ENCODE measurements at places on chromosomes 16 and 17.

DNA sequence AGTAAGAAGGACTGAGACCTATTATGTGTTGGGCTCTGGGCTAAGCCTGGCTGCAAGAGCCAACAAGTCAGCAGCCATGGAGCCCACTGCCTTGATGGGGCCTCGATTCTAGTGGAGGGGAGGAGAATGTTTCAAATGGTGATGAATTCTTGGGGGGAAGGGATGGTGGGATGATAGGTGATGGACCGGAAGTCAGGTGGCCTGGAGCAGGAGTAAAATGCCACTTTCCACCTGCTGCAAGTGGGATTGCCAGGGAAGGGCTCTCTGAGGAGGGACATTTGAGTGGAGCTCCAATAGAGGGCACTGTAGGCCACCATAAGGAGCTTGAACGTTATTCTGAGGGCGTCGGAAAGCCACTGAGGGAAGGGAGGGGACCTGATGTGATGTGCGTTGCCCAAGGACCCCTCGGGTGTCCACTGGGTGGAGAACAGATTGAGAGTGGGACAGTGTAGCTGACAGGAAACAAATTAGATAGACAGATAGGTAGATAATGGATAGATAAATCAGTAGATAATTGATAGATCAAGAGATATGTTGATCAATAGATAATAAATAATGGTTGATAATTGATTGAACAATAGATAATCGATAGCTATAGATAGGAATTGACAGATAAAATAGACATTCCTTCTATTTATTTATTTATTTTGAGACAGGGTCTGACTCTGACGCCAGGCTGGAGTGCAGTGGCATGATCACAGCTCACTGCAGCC, 18.2 kb upstream of the NXPH3 start:
- DNase-seq, result peak; percentile 77

DNA sequence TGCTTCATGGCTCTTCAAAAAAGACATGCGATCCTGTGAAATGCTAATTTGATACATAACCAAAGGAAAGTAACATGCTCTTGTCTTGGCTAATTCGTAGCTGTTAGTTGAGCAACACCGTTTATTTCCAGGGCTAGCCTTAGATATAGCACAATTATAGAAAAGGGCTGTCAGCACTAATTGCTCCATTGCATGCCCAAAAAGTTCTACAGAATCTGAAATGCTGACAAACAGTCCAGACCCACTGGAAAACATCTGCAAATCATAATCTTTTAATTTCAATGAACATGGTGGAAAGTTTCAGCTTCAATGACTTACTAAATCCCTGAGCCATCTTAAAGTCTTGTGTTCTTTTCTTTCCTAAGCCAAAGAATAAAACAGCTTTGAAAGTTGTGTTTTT, 42.9 kb upstream of the NUDT7 start:
- DNase-seq, result no peak

DNA sequence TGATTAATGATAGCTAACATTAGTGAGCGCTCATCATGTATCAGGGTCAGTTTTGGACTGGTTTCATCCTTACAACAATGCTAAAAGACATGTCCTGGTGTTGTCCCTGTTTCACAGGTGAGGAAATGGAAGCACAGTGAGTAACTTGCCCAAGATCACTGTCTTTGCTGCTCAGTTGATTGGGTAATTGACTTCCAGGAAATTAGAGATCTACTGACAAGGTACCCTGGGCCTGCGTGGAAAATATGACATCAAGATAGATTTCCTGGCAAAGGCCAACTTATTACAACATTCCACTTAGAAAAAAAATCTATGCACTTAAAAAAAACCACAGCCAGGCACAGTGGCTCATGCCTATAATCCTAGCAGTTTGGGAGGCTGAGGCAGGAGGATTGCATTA, 96.3 kb downstream of the CYLD start:
- DNase-seq, result no peak

GRCh38 chr17:74852237-74853047, 7.2 kb downstream of the GRIN2C start:
- DNase-seq, result peak; percentile 19

- DNase-seq, result no peak
These were observed 29.4 kb downstream of the CCR7 start for GRCh38 chr17:40535924-40536294.

GRCh38 chr16:89599451-89599858, 14.0 kb upstream of the DPEP1 start:
- no peak for DNase-seq

GRCh38 chr17:42311240-42312034, 23.1 kb downstream of the STAT5A start:
- peak; percentile 41 for DNase-seq

DNA sequence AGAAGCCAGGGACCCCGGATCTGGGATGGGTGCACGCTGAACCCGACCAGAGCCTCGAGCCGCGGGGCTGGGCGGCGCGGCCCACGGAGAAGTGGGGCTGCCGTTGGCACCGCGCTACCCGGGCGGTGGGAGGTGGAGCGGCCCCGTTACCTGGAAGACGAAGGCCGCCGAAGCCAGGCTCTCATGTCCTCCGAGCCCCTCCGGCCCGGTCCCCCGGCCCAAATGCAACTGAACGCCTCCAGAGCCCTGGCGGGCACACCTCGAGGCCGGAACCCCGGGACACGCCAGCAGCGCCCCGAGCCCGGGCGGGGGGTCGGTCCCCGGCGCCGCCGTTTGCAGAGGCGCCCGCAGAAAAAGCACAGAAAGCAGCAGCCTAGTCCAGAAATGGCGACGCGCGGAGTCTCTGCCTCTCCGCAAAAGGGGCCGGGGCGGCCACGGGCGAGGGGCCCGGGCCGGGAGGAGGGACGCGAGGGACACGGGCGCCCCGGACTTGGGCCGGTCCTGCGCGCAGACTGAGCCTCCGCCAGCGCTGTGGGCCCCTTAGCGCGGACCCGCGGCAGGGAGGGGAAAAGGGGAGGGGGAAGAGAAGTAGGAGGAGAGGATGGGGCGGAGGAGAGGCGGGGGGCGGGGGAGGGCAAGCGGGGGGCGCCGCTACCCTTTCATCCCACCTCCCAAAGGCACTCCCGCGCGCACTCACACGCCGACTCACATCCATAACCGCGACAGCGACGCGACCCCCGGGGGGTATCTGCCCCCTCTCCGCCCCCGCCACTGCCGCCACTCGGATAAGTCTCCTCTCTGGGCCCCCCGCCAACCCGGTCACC, 1.4 kb downstream of the AXIN2 start:
- peak; percentile 17 for DNase-seq

GRCh38 chr16:30892670-30893416, 1.0 kb downstream of the BCL7C start:
- no peak for DNase-seq

GRCh38 chr17:74671031-74671771, 41.5 kb downstream of the CD300LF start:
- DNase-seq, result no peak

- no peak for DNase-seq
These were observed 314.3 kb downstream of the SOX9 start for GRCh38 chr17:72434991-72435618.

DNA sequence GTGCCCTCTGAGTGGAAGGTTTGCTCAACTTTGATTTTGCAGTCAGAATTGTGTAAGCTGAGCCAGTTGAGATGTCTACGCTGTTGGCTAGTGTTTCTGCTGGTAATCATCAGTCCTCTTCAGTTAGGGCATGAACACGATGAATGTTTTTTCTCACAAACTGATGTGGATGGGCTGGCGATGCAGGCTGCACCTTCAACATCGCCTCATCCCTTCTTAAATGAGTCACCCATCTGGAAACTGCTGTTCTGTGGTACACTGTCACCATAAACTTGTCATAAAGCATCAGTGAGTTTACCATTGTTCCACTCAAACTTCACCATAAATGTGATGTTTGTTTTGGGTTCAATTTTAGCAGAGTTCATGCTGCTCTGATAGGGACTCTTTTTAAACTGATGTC, 8.4 kb downstream of the C16orf95 start:
- DNase-seq, result no peak

- no peak for DNase-seq
These were observed 2.0 kb upstream of the CANT1 start for GRCh38 chr17:79011451-79012147.

GRCh38 chr17:58666858-58667267, 25.0 kb downstream of the TEX14 start:
- DNase-seq, result peak; percentile 93

DNA sequence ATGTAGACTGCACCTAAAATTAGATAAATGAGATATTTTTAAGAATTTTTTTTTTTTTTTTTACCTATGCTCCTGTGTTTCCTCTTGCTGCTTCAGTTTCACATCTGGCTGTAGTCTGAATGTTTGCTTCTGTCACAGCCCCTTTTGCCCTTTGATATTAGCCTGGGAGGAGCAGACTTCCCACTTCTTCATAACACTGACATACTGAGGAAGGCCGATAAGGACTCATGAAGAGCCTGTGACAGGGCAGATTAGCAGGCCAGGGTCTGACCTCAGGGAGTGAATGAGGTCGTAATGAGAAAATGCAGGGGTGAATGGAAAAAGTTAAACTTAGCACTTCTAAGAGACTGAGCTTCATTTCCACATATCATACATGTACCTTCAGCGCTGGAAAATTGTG, at the start of gene SLFN14:
TSS of gene SLFN14 (minus strand) at position 117 of the 400 bp plus-strand sequence. CDS start 2,757 bp downstream, outside the sequence.
- no peak for DNase-seq

DNA sequence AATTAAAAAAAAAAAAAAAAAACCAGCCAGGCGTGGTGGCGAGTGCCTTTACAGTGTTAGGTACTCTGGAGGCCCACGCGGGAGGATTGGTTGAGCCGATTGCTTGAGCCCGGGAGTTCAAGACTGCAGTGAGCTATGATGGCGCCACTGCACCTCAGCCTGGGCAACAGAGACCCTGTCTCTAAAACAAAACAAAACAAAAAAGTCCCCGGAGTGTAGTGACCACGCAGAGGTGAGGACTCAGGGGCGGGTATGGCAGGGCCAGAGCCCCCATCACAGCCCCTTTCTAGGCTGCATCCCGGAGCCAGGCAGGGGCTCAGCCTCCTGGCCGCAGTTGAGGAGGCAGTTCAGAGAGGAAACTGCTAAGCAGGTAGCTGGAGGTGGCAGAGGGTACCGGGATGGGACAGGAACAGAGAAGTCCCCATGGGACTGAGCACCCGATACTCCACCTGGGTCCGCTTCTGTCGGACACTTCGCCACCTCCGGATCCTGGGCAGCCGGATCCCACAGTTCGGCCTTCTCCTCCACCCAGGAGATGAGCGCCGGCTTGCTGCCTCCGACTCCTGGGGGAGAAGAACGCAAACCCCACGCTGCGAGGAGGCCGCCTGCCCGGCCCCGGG, 800 bp downstream of the ZNF747 start:
- no peak for DNase-seq

GRCh38 chr17:21513012-21513570, 136.9 kb downstream of the KCNJ12 start:
- peak; percentile 68 for DNase-seq

DNA sequence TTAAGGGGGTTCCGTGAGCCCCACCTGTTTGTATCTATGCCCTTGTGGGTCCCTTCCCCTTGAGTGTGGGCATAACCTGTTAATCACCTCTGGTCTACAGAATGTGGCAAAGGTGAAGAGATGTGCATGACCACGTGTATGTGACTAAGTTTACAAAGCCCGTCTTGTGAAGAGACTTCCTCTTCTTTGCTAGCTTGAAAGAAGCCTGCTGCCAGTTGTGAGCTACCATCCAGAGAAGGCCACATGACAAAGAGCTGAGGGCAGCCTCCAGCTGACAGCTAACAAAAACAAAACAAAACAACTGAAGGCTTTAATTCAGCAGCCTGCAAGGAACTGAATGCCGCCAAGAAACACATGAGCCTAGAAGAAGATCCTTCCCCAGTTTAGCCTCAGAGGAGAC, 112.0 kb downstream of the AXIN2 start:
- no peak for DNase-seq

- no peak for DNase-seq
These were observed 89.1 kb upstream of the NOL11 start for GRCh38 chr17:67628580-67629013.

DNA sequence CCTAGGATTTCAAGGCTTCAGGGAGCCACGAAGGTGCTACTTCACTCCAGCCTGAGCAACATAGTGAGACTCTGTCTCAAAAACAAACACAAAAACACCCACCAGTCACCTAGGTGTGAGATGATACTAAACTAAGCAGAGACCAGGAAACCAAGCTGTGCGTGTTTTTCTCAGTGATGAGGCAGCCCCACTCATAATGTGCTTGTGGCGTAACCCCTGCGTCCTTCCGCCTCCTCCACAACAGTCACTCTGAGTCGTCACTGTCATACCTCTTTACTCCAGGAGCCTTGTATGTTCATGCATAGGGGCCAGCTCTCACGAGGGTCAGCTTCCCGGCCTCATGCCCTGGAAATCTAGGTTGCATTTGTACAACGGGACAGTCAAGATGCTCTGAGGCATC, 31.1 kb upstream of the SLC47A1 start:
- DNase-seq, result no peak

DNA sequence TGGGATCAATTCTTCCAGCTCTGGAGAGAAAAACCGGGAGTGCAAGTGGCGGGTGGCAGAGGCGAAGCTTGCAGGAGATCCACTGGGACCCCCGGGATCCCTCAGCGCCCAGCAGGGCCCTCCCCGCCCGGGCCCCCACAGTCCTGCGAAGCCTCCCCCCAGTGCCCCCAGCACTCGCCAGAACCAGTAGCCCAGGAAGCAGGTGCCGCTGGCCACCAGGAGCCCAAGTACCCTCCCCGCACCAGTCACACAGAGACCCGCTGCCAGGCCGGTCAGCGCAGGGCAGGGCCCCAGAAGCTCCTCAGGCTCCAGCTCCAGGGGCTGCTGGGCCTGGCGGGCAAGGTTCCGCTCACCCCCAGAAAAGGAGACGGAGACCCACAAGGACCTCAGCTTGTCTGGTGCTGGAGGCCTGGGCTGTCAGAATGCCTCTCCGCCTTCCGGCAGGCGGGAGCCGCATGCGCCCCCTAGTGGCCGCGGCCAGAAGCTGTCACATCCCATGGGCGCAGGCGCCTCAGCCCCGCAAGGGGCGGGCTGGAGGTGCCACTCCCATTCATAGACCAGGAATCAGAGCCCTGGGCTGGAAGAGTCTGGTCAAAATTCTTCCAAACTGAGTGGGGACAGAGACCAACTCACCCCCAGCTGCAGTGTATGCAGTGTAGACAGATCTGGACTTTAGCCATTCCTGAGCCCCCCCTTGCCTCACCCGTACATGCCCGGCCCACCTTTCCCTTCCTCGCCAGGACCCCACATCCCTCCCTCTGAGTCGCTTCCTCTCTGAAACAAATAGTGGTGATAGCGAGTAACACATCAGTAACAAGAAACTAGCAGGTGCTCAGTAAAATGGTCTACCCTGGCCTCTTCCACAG, 1002.3 kb downstream of the KCNJ18 start:
- no peak for DNase-seq

DNA sequence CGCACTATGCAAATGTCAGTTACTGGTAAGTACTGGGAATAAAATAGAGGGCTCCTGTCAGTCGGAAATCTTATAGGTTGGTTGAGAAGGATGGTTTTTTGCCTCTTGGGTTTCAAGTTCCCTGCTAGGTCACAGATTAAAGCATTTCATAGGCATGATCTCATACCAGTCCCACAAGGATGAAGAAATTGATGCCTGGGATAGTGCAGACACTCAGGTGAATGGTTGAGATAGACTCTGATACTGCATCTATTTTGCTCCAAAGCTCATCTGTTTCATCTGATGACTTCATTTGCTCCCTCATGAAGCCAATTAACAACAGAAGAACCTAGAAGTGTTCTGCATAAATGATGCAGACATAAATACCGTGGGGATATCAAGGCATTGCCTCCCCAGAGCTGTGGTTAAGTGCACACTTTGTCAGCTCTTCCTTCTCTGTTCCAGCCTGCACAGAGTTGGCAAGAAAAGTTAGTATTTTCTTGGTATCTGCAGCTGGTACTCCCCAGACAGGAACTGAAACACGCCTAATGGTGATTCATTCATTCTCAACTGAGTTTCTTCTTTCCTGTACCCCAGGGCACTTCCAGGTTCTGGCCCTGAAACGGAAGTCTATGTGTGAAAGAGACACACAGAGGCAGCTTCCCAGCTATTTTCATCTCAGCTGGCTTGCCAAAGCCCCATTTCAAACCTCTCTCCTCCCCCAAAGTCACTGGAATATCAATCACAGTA, 418.3 kb upstream of the SALL1 start:
- no peak for DNase-seq
